ENCODE measurements at places on chromosomes 16 and 17.
A peak's percentile ranks its signal among the peaks of the same experiment; 100 is the strongest.

- peak overlapping the region; percentile 88 for H3K4me3 ChIP-seq
- peaks cover 12% of the 10 kb centered on the region for H3K4me1 ChIP-seq
- H3K36me3 ChIP-seq = no peaks in the 10 kb centered on the region
- peaks cover 8% of the 10 kb centered on the region for H3K27me3 ChIP-seq
- peak overlapping the region; percentile 81 for H3K27ac ChIP-seq
- DNase-seq = peak; percentile 97
Measured at GRCh38 chr17:44774271-44775135, 15.7 kb downstream of the ADAM11 start.

- H3K27ac ChIP-seq = no peak overlapping the region
- H3K4me3 ChIP-seq = no peak overlapping the region
- peaks cover 28% of the 10 kb centered on the region for H3K4me1 ChIP-seq
- DNase-seq = no peak
- peaks cover 5% of the 10 kb centered on the region for H3K36me3 ChIP-seq
Measured at GRCh38 chr16:22013486-22013885, 5.6 kb downstream of the MOSMO start.

DNA sequence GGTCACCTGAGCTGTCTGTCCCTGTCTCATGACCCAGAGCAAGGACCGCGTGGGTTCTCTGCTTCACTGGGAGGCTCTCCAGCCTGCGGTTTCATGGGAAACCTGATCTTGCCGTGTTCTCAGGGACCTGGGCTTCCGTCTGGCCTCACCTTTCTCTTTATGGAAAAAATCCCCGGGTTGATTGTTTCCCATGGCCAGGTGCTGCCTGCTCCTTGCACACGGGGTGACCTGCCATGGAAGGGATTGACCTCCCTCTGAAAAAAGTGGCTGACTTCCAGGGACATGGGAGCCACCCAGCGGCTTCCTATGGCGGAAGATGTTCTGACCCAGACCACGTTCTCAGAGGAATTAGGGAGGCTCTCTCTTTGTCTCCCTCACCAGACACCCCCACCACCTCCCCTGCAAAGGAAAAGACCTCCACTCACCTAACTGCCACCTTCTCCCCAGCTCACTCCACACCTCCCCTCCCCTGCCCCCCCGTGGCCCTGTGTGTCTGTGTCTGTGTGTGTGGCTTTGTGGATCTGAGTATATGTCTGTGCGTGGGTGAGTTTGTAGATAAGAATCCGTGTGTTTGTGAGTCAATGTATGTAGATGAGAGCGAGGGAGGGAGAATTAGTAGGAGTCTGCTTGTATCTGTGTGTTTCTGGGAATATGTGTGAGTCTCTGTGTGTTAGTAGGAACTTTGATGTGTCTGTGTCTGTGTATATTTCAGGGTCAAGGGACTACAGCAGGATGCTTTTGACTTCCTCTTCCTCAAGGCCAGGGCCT lies 154.6 kb downstream of the NTN1 start:
- no peak for DNase-seq
- H3K36me3 ChIP-seq = no peaks in the 10 kb centered on the region
- peaks cover 6% of the 10 kb centered on the region for H3K4me1 ChIP-seq
- H3K4me3 ChIP-seq = no peak overlapping the region
- no peak overlapping the region for H3K27ac ChIP-seq
- H3K27me3 ChIP-seq = no peaks in the 10 kb centered on the region

- no peak overlapping the region for H3K27ac ChIP-seq
- H3K36me3 ChIP-seq = no peaks in the 10 kb centered on the region
- no peaks in the 10 kb centered on the region for H3K4me1 ChIP-seq
Measured at GRCh38 chr17:860805-861204, 78.7 kb downstream of the MRM3 start.

GRCh38 chr17:78130437-78131101 lies at the start of gene TMC8:
Gene TMC8 (plus strand): TSS chr17:78130771. CDS start chr17:78131589, 818 bp downstream.
- peak within 1 kb of the TSS; percentile 97 for H3K27ac ChIP-seq
- peak; percentile 95 for DNase-seq
- no peaks in the 10 kb centered on the region for H3K27me3 ChIP-seq
- H3K36me3 ChIP-seq = peaks cover 50% of the 10 kb centered on the region
- H3K4me3 ChIP-seq = peak within 1 kb of the TSS; percentile 99
